ENCODE measurements at places on chromosomes 13 and 19.

DNA sequence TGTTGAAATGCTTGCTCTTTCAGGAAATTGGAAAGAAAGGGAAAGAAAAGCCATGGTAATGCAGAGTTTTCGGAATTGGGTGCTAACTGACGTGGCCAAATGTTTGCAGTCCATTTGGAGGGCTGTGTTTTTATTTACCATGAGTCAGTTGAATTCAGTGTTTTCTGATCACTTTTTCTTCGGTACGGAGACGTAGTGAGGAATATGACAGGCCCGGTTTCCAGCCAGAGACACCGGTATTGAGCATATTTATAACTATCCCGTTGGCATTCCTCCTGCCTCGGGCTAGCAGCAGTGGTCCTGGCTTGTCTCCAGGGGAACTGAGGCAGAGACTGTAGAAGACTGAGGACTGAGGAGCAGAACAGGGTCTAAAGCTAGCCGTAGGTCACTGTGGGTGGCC, 1.0 kb downstream of the CDC16 start:
- no peak for DNase-seq

DNA sequence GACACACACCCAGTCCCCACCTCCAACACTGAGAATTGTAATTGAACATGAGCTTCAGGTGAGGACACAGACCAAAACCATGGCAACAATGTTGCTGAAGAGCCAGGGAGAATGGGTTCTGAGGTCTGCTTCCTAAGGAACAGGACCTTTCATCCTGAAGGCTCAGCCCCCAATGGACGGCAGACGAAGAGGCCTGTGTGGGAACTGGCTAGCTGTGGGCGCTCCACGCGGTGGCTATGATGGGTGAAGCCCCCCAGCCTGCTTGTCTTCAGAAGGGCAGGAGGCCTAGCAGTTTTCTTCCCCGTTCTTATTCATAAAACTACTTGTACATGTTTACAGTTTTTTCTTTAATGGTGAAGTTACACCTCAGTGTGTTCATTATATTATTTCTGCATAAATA, 136.1 kb upstream of the SPACA7 start:
- DNase-seq, result no peak

DNA sequence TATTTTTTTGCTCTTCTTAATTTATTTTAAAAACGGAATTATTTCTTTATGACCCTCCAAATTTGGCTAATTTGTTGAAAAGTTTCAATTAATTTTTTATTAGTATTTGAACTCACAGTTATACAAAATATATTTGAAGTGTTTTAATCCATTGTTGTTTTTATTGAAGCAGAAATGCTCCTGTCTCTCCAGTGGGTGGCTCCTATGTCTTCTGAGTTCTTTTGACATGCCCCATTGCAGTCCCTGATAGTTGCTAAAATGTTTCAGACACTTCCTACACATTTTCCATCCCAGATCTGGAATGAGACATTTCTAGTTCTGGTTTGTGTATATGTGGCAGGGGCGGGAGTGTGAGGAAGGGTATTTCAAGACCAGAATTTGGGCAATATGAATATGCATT, 579.4 kb upstream of the PRR20A start:
- peak; percentile 7 for DNase-seq

DNA sequence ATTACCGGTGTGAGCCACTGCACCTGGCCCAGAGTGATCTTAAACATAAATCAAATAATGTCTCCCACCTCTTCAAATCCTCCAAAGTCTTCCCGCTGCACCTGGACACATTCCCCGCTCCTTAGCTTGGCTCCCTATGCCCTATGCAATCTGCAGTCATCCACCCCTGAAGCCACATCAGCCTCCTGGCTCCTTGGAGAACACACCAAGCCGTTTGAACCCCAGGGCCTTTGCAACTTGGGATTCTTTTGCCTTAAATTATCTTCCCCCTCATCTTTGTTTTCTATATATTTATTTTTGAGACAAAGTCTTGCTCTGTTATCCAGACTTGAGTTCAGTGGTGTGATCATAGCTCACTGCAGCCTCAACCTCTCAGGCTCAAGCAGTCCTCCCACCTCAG, 2.7 kb upstream of the DNAAF3 start:
- no peak for DNase-seq

GRCh38 chr13:52815330-52815729, 33.1 kb downstream of the PCDH8 start:
- DNase-seq, result no peak

- DNase-seq, result no peak
These were observed 2.9 kb upstream of the CSNK1G2 start for GRCh38 chr19:1938071-1938470.

- no peak for DNase-seq
These were observed 7.1 kb downstream of the HNRNPM start for GRCh38 chr19:8451885-8452284.
